ENCODE measurements at places on chromosomes 16 and 17.

GRCh38 chr17:10171581-10171981 is 26.8 kb downstream of the GAS7 start:
- DNase-seq = no peak

GRCh38 chr17:81484195-81484979 is 28.2 kb downstream of the ACTG1 start:
- DNase-seq = peak; percentile 95

- peak; percentile 35 for DNase-seq
These were observed 12.8 kb upstream of the PAFAH1B1 start for GRCh38 chr17:2580661-2581060.

DNA sequence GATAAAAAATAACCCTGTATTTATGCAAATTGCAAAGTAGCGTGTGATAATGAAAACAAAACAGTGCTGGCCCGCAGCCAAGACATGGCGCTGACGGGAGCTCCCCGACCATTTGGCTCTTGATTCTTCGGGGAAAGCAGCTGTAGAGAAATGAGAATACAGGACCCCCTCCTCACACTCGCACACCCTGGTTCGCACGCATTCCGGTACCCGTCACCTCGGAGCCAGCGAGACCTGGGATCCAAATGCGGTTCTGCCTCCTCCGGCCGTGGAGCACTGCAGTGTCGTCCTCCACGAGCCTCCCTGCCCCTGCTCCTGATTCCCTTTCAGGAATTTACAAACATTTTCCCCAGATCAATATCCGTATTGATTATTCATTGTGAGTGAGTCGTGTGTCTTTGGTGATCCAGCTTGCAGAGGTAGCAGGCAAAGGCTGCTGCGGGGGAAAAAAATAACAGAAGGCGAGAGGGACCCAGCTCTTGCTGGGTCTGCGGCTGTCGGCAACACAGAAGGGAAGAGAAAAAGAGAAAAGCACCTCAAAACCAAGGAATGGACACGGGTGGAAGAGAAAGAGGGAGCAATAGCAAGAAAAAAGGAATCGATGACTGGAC is 184.1 kb upstream of the ZFHX3 start:
- DNase-seq = no peak

GRCh38 chr16:84879569-84880487 is 60.0 kb downstream of the CRISPLD2 start:
- no peak for DNase-seq

Data from SJCRH30 (cell line).